ENCODE measurements at places on chromosomes 3 and 15.
A peak's percentile ranks its signal among the peaks of the same experiment; 100 is the strongest.

- DNase-seq, result no peak
These were observed 228.2 kb upstream of the BHLHE40 start for GRCh38 chr3:4751029-4751501.

GRCh38 chr15:82838096-82838735 lies 28.8 kb downstream of the WHAMM start:
- no peak for DNase-seq

- no peak for DNase-seq
These were observed 10.3 kb downstream of the RTP1 start for GRCh38 chr3:187207624-187208023.

GRCh38 chr3:127141921-127142730 lies 50.8 kb upstream of the PRR23E start:
- DNase-seq, result no peak

DNA sequence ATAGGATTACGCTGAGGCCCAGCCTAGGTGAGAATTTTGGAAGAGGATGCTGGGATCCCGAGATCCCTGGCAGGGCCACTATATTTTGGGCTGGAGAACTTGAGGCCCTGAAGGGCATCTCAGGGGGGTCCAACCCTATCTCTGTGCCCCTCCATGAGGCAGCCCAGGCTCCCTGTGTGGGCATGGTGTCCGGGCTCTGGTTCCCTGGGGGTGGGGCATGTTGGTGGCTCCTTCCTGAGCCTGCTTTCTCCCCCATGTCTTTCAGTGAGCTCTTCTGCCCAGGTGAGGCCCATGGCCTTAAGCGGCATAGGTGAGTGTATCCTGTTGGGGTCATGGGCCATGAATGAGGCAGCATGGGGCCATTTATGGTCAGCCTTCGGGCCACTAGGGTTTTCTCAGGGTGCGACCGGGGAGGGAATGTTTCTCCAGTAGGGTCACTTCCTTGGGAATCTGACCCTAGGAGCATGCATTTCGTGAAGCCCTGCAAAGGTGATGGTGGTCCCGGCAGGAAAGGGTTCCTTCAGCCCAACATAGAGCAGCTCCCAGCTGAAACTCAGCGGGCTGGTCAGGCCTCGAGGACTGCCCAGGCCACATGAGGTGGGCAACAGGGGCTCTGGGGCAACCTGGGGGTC lies 191.3 kb downstream of the UBE3A start:
- DNase-seq, result peak; percentile 0

DNA sequence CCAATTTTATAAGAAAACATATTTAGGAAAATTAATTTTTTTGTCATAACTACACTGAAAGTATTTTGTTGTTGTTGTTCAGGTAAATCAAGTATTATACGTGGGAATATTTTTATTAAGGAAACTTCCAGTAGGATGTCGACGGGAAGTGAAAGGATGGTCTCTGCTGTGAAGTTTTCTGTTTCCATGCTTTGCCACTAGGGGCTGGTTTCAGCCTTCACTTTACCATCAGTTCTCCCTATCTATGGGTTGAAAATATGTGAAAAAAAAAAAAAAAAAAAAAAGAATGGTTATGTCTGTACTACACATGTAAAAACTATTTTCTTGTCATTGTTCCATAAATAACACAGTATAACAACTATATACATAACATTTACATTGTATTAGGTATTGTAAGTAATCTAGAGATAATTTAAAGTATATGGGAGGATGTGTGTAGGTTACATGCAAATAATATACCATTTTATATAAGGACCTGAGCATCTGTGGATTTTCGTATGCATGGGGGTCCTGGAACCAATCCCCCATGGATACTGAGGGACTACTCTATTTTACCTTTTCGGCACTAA lies 136.7 kb downstream of the SMAD6 start:
- no peak for DNase-seq

GRCh38 chr3:15929944-15930571 lies 132.3 kb upstream of the ANKRD28 start:
- DNase-seq, result no peak

GRCh38 chr3:6504347-6504746 lies 356.6 kb upstream of the GRM7 start:
- no peak for DNase-seq

DNA sequence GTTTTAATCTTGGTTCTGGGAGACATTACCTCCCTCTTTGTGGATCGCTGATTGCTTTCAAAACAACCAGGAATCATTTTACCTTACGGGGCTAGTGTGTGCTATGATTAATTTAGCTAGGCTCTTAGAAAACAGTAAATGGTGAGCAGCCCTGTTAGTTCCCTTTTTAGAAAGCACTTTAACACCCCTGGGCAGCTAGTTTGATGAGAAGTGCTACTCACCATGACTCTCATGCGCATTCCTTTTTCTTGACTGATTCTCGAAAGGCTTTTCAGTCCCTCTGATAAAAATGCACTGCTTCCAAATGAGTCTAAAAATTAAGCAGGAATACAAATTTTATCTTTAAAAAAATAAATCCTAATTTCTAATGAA lies 75.3 kb upstream of the LEKR1 start:
- DNase-seq, result no peak

- no peak for DNase-seq
These were observed 88.0 kb downstream of the HES1 start for GRCh38 chr3:194223951-194224350.

GRCh38 chr3:52967398-52967797 lies 70.0 kb upstream of the STIMATE start:
- DNase-seq, result no peak

- DNase-seq, result no peak
These were observed 28.6 kb downstream of the CHP1 start for GRCh38 chr15:41259546-41260189.

DNA sequence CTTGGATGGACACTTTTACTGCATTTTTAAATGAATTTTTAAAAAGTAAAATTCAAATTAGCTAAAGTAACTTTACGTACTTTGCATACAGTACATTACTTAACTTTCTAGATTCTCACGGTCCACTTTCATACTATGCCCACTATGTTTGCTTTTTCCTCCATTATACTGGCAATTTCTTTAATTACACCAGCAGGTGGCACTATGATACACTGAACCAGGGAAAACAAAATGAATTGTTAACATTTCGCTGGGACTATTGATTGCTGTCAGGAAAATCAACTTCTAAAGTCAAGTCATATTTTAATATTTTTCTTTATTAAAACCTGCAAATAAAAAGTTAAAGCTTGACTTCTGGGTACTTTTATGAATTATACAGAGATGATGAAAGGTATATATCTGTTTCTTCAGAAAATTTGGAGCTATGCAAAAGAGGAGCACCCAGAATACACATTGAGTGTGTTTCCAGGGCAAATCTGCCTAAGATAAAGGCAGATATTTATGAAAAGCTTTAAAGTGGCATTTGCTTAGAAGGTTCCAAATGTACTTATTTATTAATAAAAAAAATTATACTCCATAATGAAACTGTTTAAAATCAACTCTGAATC lies 21.8 kb upstream of the POU1F1 start:
- DNase-seq, result no peak

DNA sequence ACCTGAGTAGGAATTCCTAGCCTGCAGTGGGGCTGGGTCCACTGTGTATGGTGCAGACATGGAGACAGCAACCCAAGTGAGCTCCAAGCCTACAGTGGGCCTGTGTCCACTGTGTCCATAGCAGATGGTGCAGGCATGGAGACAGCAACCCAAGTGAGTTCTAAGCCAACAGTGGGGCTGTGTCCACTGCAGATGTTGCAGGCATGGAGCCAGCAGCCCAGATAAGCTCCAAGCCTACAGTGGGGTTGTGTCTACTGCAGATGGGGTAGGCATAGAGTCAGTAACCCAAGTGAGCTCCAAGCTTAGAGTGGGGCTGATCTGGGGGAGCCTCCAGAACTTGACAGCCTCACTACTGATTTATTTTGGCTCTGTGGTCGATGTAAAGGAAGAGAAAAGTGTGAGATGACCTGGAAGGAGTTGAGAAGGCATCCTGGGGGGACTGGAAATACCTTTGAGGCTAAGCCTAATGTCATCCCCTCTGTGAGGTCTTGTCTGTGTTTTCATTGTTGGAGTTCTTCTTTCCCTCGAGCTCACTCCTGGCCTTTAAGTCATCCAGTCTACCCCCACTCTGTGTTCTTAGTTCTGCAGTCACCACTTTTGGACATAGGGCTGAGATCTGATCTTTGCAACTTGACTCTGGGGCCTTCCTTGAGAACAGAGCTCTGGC lies 22.4 kb upstream of the IL16 start:
- no peak for DNase-seq

DNA sequence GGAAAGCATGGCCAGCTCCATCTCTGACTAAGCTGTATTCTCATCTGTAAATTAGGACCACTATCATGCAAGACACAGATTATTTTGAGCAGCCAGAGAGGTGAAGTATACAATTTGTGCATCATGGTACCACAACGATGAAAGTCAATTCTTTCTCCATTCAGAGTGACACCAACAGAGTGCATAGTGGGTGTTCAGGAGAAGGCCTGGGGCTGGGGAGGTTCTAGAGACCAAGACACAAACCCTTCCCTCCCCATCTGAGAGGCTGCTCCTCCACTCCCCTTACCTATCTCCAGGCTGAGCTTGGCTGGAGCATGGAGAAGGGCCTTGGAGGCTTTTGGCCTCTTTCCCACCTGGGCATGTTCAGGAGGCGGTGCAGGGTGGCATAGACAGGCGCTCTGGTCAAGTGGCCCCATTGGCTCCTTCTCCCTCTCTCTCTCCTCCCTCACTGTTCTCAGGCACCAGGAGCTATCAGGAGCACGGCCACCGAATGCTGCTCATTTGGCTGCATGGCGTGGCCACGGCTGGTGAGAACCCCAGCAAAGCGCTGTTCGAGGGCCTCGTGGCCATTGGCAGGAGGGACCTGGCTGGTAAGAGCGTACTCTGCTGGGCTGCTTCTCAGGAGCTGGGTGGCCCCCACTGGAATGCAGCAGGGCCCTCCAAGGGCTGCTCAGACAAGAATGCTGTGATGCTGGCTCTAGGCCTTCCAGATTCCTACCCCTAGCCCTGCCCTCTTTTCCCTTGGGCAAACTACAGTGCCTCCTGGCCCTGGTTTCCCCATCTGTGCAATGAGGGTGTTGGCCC lies 37.9 kb downstream of the ANKDD1A start:
- DNase-seq, result peak; percentile 92

GRCh38 chr15:35271371-35272043 lies 186.4 kb upstream of the NANOGP8 start:
- no peak for DNase-seq

- peak; percentile 17 for DNase-seq
These were observed 244.4 kb downstream of the ZBTB20 start for GRCh38 chr3:114902691-114903101.

DNA sequence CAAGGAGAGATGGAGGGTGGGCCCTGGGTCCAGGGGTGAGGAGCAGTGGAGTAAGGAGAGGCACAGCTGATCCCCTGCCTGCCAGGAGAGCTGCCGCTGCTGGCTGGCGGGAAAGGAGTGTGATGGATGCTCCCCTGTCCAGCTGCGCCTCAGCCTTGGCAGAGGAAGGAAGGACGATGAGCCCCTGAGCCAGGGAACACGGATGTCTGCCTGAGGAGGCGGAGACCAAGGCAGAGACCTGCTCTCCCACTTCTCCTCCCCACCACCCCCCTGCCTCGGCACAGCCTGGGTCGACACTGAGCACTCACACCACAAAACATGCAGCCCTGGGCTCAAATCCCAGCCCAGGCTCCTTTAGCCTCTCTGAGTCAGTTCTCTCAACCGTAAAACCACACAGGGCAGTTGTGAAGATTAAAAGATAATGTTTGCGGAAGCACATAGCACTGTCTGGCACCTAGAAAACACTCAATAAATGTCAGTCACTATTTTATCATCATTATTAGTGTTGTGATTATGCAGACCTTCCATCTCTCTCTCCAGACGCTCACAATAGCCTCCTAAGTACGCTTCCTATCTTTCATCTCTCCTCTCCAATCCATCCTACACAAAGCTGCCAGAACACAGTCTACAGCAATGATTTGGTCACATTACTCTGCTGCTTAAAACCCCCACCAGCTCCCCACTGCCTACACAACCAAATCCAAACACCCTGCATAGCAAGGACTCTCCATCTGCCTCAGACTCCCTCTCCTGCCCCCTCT lies 52.2 kb downstream of the SEMA5B start:
- DNase-seq, result peak; percentile 68

GRCh38 chr3:71537211-71537611 lies 46.3 kb downstream of the FOXP1 start:
- no peak for DNase-seq

DNA sequence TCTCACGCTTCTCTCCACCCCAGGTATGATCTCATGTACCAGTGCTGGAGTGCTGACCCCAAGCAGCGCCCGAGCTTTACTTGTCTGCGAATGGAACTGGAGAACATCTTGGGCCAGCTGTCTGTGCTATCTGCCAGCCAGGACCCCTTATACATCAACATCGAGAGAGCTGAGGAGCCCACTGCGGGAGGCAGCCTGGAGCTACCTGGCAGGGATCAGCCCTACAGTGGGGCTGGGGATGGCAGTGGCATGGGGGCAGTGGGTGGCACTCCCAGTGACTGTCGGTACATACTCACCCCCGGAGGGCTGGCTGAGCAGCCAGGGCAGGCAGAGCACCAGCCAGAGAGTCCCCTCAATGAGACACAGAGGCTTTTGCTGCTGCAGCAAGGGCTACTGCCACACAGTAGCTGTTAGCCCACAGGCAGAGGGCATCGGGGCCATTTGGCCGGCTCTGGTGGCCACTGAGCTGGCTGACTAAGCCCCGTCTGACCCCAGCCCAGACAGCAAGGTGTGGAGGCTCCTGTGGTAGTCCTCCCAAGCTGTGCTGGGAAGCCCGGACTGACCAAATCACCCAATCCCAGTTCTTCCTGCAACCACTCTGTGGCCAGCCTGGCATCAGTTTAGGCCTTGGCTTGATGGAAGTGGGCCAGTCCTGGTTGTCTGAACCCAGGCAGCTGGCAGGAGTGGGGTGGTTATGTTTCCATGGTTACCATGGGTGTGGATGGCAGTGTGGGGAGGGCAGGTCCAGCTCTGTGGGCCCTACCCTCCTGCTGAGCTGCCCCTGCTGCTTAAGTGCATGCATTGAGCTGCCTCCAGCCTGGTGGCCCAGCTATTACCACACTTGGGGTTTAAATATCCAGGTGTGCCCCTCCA lies 19.1 kb downstream of the TYRO3 start:
- DNase-seq, result no peak

DNA sequence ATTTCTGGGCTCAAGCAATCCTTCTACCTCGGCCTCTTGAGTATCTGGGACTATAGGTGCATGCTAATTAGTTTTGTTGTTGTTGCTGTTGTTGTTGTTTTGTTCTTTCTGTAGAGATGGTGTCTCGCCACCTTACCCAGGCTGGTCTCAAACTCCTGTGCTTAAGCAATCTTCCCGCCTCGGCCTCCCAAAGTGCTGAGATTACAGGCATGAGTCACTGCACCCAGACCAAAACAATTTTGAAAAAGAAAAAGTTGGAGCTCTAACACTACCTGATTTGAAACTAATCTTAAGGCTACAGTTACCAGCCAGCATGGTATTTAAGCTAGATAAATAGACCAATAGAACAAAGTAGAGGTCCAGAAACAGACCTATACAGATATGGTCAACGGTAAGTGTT lies 29.8 kb downstream of the KPNA1 start:
- DNase-seq, result no peak

DNA sequence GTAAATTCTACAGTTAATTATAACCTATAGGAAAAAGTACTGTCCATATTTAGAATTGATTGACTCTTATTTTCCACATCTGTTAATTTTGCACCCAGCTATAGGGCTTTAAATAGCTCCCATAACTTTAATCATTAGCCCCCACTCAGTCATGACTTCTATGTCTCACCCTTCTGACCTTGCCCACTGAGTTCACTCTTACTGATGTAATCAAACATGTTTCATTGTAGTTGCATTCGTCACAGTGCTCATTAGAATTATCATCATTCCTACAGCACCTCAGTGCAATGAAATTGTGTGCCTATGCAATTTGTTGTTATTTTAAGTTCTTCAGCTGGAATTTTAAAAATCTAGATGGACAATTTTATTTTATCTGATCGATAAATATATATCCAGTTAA lies 151.4 kb downstream of the TIGIT start:
- DNase-seq, result no peak
